Stimulated activated CD4-positive, alpha-beta T cell treated with anti-CD3 and anti-CD28 coated beads, Interleukin-2, amount 100 ng/mL, for 48 hours (primary cell): ENCODE measurements at places on chromosomes 12 and 14.

DNA sequence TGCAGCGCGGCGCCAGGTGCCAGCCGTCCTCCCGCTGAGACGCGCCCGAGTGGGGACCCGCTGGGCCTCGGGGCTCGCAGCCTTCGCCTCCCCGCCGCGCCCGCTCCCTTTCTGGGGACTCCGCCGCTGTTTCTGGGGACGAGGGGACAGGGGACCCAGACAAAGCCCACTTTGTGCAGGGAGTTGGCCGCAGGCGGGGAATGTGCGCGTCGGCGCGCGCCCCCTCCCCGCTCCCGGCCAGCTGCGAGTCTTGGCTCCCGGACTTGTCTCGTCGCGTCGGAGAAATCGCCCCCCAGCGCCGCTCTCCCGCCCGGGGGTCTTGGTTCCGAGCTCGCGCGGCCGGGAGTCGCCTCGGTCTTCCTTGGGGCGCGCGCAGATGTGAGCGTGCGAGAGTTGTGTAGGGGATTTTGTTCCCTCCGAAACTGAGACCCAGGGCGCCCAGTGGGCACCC lies 717 bp downstream of the VASH1 start:
- no peak for DNase-seq

GRCh38 chr14:70097576-70098249 lies 91.0 kb downstream of the SLC8A3 start:
- no peak for DNase-seq

GRCh38 chr12:104638218-104638850 lies 181.6 kb downstream of the CHST11 start:
- DNase-seq = no peak

DNA sequence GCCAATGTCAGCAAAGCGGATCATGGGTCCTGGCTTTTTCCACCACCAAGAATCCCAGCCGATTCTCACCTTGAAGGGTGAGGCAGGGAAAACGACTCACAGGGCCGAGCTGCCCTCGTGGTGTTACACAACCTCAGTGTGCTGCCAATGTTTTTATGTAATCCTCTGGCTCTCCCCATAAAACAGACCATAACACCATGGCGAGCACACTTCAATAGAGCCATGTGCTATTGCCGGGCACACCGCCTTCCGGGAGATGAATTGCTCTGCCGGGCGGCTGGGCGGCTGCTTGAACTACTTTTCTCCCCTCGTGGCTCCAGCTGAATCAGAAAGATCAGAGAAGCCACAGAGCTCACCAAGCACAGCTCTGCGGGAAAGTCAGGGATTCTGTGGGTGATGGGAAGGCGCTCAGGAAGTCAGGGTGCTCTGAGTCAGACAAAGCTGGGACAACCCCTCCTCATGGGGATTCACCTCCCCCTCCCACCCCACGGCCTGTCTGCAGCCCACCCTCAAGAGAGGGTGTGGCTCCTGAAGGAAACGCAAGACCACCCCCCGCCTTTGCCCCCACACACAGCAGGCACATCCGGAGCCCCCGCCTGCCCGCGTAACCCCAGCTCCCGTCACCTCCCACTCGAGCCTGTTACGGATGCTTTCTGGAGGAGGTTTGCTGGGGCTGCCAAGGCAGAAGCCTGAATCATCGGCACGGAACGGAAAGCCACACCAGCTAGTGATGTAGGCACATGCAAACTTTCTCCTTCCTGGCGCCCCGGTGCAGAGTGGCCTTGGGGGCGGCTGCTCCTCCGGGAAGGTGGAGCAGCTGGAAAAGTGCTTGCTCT lies 1.8 kb downstream of the GALNT9 start:
- peak; percentile 45 for DNase-seq

- DNase-seq = no peak
These were observed 45.6 kb downstream of the RNFT2 start for GRCh38 chr12:116783525-116784237.

- no peak for DNase-seq
These were observed 78.8 kb downstream of the KCNC2 start for GRCh38 chr12:75130811-75131210.

DNA sequence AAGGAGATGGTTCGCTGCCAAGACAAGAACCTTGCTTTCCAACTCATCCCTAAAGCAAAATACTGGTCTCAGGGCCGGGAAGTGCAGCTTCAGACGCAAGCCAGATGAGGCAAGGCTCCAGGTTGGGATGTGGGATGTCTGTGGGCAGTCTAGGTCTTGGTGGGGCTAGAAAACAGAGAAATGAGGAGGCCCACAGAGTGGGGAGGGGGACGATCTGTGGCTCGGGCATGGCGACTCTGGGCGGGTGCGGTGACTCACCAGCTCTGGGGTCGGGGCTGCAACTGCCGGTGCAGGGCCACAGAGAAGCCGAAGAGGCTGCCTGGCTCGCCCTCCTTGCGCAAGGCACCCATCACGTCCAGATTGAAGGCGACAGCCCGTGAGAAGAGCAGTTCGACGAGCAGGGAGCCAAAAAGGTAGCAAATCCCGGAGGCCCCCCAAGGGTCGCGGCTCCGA lies 459 bp downstream of the ITGA7 start:
- no peak for DNase-seq

DNA sequence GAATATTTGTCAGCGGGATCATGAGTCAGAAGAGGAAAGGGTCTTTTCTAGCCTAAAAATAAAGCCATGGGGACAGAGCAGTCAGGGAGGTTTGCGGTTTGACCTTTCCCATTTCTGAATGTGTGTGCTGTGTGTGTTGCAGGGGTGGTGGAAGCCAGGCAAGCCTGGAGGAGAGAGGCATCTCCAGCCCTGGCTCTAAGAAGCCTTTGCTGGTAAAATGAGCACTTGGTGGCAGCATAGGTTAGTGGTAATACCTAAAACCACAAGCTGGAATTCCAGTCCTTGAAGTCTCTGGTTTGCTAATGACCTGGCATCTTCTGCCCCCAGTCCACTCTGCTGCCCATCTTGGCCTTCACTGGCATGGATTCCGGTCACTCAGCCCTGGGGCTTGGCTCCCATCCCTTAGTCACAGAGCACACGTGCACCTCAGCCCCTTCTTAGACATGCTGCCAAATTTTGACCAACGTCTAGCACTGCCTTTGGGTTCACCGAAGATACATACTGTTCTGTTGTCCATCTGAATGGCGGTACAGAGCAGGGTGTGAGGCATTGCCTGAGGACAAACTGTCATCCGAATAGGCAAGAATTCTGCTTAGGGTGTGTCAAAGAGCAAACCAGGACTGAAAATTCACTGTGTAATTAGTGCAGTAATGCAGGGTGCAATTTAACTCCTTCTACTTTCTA lies 52.7 kb downstream of the KCNA5 start:
- DNase-seq = no peak

DNA sequence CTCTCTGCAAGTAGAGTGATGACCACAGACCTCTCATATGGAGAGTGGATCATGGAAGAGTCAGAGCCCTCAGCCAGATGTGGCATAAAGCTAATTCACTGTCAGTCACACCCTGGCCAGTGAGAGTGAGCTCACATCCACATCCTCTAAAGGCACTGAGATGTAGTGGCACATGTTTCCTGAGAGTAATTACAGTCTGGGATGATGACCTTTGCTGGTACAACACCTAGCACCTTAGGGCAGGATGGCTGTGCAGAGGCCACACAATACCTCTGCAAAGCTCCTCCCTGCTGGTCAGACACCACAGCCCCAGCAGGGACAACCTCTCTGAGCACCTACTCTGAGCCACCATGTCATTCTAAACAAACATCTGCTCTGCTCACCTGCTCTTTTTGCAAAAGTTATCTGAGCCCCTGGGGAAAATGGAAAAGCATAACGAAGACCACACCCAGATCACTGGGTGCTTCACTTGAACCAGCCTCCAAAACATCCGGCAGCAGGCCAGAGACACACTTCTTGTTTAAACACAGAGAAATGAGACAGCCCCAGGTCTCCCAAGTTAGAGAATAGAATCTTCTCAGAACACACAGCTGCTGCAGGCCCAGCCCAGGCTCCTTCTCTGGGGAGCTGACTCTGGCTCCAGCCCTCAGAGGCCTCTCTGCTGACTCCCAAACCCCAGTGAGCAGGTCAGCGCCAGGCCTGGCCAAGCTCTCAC lies 30.3 kb downstream of the PITPNM2 start:
- no peak for DNase-seq

GRCh38 chr12:26631846-26632245 lies 201.1 kb downstream of the ITPR2 start:
- no peak for DNase-seq

GRCh38 chr14:51188566-51189185 lies 51.4 kb upstream of the TMX1 start:
- no peak for DNase-seq

DNA sequence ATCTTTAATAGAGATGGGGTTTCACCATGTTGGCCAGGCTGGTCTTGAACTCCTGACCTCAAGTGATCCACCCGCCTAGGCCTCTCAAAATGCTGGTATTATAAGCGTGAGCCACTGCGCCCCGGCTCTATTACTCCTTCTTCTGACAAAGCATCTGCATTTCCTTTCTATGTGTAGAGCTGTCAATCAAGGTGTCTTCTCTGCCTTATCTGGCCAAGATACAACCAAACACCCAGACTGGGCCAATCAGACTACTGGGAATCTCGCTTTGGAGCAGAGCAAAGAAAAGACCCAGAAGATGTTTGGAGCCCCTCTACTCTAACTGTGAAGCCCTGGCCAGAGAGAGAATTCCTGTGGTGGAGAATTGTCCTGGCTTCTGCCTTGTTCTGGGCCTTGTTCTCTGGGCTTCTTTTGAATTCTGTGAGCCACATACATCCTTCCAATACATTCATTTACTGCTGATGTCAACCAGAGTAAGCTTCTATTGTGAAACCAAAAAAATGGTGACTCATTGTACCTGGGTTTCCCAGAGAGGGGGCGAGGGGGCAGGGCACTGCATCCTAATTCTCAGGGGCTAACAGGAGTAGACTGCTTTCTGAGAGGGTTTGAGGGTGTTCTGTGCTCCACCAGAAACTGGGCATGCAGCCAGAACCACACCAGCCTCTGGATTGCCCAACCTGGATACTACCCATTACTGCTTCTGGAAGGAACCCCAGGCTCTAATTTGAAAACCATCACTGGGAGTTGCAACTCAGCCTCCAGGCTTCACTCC lies 18.8 kb upstream of the FLVCR2 start:
- peak; percentile 57 for DNase-seq

GRCh38 chr12:131117438-131118245 lies 163.9 kb downstream of the ADGRD1 start:
- no peak for DNase-seq

DNA sequence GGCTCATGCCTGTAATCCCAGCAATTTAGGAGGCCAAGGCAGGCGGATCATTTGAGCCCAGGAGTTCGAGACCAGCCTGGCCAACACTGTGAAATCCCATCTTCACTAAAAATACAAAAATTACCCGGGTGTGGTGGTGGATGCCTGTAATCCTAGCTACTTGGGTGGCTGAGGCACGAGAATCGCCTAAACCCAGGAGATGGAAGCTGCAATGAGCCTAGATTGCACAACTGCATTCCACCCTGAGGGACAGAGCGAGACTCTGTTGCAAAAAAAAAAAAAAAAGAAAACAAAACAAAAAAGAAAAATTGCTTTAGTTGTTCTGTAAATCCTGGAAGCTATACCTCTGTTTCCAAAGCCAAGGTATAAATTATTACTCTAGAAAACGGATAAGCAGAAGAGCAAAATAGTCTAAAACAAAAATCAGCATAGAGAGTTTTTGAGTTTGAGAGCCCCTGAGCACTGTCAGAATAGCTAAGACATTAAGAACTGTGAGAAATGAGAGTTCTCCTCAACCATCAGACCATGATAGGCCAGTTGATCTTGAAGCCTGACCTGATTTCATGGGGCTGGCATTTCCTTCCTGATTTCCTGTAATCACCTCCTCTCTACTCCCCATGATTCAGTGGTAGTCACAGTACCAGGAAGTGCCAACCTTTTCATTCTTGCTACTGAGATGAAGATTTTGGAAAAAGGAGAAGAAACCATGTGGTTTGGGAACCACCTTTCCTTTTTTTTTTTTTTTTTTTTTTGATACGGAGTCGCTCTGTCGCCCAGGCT lies 31.7 kb downstream of the ATP2A2 start:
- DNase-seq = no peak

GRCh38 chr12:104604070-104604994 lies 147.6 kb downstream of the CHST11 start:
- peak; percentile 29 for DNase-seq

- DNase-seq = no peak
These were observed 9.2 kb downstream of the HAL start for GRCh38 chr12:95986635-95987570.
